HCT116 (cell line): ENCODE measurements at places on chromosomes 2 and 18.

GRCh38 chr18:9000733-9001132, 101.8 kb upstream of the NDUFV2 start:
- DNase-seq = no peak

DNA sequence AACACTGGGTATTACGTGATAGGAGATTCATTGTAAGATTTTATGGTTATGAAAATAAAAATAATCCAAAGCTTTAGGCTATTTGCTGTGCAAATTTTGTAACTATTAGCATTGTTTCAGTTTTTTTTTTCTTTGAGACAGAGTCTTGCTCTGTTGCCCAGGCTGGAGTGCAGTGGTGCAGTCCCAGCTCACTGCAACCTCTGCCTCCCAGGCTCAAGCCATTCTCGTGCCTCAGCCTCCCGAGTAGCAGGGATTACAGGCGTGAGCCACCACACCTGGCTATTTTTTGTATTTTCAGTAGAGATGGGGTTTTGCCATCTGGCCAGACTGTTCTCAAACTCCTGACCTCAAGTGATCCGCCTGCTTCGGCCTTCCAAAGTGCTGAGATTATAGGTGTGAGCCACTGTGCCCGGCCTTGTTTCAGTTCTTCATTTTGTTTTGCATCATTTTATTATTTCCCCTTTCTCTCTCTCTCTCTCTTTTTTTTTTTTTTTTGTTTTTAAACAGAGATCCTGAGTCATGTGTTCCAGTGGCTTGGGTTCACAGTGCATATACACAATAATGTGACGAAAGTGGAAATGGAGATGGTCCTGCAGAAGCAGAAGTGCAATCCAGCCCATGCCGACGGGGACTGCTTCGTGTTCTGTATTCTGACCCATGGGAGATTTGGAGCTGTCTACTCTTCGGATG, 25.8 kb downstream of the CASP10 start:
- DNase-seq = no peak

DNA sequence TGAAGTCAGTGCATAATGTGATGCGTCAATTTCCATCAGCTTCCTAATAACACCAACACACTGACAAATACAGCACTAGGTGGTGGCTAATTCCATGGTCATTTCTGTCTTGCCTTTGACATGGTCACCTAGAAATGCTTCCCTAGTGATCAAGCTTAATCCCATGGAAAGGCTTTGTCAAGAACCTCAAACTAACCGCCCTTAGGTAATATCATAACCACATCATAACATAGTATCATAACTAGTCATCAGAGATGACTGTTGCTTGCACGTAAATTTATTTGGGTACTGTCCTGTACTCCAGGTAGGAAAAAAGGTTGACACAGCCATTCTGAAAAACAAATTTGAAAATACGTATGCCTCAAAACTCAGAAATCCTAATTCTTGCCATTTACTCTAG, 471.8 kb downstream of the IRS1 start:
- peak; percentile 53 for DNase-seq

- no peak for DNase-seq
Measured at GRCh38 chr18:54191352-54191751, 33.1 kb downstream of the MBD2 start.

DNA sequence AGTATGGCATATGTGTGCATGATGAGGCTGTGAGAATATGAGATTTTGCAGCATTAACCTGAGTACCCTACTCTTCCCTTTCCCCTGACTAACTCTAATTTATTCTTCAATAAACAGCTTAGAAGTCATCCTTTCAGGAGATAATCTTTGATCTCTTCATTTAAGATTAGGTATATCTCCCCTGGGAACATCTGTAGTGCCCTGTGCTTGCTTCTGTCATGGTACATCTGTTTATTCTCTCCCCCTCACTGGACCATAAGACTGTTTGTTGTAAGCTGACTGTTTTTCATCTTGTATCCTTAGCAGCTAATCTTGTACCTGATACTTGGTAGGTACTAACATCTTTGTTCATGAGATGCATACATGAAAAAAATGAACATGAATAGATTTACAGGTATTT, 83.1 kb downstream of the MBD5 start:
- DNase-seq = no peak
